CD8-positive, alpha-beta memory T cell (primary cell): ENCODE measurements at places on chromosomes 5 and 9. TPM values are rescaled to one million over a fixed set of nuclear protein-coding genes. Genes with fewer than 3 reads are reported as not detected.

GRCh38 chr5:34620185-34620584 is 35.9 kb upstream of the RAI14 start:
- DNase-seq: no peak

GRCh38 chr5:121949885-121950284 is 11.9 kb upstream of the SRFBP1 start:
- no peak for DNase-seq

- DNase-seq: no peak
Measured at GRCh38 chr5:122311497-122311960, 508 bp upstream of the SNCAIP start.

- DNase-seq: peak; percentile 34
Measured at GRCh38 chr5:149549461-149550267, 1.6 kb downstream of the CSNK1A1 start.

GRCh38 chr5:135498637-135498995 is 37.1 kb downstream of the NEUROG1 start:
- DNase-seq: no peak

GRCh38 chr5:143359869-143360268 is 43.6 kb downstream of the NR3C1 start:
- DNase-seq: no peak

DNA sequence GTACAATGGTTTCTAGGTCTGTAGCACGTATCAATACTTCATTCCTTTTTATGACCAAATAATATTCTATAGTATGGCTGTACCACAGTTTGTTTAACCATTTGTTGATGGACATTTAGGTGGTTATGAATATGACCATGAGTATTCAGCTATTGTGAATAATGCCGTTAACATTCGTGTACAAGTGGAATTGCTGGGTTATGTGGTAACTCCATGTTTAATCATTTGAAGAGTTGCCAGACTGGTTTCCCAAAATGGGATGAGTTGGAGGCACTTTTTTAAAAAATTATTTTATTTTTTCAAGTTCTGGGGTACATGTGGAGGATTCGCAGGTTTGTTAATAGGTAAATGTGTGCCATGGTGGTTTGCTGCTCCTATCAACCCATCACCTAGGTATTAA is 4.6 kb downstream of the SNX2 start:
- no peak for DNase-seq

DNA sequence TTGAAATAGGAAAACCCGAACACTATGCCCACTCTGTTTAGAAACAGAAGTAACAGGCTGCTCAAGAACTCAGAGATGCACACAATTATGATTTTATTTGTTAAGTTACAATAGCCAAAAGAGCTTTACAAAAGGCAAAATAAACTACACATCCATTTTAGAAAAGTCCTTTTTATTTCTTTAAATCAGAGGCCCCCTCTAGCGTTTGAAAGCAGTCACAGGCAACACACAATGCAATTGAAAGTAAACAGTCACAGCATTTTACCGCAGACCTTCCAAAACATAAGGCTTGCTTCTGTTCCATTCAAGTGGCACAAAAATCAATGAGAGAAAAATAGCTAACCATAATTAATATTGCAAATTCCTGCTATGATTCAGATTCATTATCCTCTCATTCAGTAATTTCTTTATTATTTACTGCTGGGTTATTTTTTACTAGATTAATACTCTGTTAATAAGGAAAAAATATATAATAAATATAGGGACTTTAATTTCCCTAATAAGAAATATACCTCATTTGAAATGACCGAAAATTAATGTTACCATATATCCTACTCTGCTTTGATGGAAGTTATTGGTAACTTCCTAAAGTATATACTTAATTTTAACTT is 78.3 kb downstream of the CEP120 start:
- DNase-seq: no peak

DNA sequence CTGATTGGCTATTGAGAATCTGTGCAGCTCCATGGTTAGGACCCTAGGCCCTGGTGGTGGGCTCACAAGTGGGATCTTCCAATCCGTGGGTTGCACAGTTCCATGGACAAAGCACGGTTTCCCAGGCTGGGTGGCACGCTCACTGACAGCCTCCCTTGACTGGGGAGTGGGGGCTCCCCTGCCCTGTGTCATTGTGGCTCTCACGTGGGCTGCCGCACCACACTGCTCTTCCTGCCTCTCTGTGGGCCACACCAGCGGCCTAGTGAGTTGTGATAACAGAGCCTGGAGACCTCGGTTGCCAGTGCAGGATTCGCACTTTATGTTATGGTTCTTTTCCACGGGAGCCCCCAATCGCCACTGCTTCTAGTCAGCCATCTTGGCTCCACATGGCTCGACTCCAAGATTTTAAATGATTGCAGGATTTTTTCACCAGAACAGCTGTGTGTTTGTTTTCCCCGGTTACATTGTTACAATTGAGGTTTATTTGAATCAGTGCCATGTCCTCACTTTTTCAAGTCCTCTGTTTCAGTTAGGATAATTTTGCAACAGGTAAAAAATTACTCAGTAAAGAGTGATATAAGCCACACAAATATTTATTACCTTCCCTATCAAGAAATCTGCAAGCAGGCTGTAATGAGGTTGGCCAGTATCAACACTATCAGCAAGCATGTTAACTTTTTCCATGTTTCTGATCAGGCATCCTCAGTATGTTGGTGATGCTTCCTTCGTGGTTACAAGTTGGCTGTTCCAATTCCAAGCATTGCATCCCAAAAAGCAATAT is 253.8 kb downstream of the ZNF608 start:
- DNase-seq: no peak

DNA sequence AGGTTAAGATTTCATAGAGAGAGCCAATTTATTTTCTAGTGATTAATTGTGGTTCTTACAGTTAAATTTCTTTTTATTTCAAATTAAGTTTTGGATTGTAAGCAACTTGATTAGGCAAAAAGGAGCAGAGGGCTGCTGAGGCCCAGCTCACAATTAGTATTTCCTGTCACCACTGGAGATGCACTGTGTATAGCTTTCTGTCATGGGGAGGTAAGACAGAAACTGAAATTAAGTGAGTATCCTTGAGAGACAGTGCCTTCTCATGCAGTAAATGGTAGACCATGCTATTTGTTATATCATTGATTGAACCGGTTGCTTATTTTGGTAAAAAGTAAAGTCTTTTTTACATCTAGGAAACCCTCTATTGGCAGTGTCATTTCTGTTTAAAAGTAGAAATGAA is 190.7 kb downstream of the CCDC171 start:
- DNase-seq: no peak

GRCh38 chr9:130835441-130836298 is 616 bp downstream of the ABL1 start:
- peak; percentile 9 for DNase-seq

GRCh38 chr5:125310749-125311148 is 564.3 kb upstream of the ZNF608 start:
- DNase-seq: no peak

GRCh38 chr9:112869917-112870316 is 20.8 kb downstream of the SLC46A2 start:
- DNase-seq: no peak

DNA sequence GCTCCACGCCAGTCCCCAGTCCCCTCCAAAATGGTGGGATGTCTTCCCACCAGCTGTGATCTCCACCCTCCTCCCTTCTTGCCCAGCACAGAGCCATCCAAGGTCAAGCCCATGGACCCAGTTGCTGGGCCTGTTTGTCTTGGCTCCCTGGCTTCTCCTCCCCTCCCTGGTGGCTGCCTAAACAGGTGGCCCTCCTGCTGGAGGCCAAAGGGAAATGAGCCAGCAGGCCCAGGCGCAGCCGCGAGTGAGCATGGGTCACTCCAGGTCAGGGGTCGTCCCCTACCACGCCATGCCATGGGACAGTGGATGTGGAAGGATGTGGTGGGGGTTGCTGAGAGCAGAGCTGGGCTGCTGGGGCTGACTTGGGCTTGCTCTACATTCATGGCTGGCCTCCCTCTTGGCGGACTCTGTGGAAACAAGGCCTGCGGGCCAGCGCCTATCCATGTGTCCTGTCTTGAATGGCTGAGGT is 33.6 kb downstream of the COL15A1 start:
- DNase-seq: no peak

GRCh38 chr5:72140711-72141110 is 33.4 kb downstream of the MAP1B start:
- DNase-seq: no peak

DNA sequence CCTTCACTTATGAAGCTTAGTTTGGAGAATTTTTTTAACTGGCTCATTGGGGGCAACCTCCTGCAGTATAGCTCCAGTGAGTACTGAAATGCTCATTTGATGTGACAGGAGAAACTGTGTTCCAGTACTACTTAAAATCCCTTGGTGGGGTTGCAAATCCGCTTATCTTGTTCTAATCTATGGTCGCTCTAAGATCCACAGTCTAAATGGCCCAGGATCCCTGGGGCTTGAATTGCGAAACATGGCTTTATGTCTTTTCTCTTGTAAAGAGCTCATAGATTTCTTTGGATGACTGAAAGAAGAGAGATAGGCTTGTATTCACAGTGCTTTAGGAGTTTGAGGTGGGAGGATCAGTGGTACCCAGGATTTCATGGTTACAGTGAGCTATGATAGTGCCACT is 52.7 kb downstream of the ADAMTSL1 start:
- no peak for DNase-seq

DNA sequence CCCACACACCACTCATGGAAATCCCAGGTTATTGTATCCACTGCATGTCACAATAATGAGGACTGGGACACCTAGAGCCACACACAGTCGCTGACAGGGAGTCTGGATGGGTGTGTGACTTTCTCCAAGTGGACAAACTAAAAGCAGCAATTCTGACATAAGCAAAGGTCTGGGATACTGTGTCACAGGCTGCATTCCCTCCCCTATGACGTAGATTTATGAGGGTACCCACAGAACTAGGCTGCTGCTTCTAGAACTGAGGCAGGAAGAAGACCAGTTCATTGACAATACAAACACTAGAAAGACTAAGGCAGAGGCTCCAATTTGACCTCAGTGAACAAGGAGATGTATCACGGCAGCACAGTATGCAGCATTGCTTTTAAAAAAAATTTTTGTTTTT is 63.6 kb upstream of the TBCA start:
- DNase-seq: no peak

DNA sequence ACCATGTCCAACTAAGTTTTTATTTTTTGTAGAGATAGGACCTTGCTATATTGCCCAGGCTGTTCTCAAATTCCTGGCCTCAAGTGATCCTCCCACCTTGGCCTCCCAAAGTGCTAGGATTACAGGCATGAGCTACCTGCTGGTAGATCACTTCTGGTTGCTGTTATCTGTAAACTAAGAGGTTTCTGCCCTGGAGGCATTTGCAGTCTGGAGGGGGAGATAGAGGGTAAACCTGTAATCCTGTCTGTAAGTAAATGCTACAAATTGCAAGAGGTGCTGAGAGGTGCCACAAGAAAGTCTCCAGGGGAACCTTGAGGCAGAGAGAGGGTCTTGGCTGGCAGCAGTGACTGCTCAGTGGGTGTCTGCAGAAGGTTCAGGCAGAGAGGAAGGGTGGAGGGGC is 29.0 kb upstream of the GGTA1 start:
- no peak for DNase-seq

- DNase-seq: no peak
Measured at GRCh38 chr9:115263371-115264075, 145.6 kb upstream of the TNC start.

DNA sequence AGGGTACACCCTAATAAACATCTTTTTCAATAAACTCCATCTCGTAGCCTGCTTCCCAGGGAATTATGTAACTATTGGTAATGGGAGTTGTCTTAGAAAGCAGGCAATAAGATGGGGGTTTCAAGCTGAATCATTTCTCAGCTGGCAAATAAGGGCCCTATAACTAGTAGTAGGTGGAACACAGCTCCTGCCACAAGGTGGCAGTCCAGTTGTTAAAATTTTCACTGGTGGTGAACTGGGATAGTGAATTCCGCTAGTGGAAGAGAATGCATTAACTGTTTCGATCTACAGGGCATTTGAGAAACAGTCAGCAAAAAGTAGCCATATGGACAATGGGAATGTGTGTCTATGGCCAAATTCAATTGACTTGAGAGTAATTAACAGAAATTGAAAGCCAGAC is 27.7 kb downstream of the PCDHB15 start:
- DNase-seq: no peak

- no peak for DNase-seq
Measured at GRCh38 chr9:76996700-76997099, 22.8 kb upstream of the FOXB2 start.

DNA sequence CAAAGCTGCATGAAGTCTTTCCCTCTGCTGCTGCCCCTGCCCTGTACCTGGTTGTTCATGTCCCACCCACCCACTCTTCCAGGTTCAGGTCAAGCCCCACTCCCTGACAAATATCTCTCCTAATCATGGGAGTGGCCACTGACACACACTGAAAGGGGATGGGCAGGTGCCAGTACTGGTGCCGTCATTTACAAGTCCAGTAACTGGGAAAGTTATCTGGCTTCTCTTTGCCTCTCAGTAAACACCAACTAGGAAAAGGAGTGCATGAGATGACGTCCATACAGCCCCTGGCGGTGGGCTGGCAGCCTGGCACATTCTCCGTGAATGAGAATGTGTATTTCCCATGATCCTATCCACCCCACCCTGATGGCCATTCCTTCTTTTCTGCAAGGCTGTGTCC is 225.2 kb downstream of the FSTL4 start:
- no peak for DNase-seq

DNA sequence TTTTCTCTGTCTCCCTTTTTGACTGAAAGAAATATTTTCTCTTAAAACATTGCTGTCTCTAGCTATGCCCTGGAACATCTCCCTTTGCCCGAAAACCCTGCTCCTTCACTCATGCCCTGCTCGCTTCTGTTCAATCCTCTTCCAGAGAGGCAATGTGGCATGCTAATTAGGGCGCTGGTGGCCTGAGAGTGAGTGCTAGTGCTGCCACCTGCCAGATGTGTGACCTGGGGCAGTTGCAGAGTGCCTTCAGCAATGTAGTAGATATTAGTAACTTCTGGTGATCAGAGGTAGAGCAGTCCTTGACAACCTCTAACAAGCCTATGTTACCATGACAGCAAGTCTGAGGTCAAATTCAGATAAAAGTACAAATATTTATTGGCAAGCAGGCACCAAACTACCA is 119.5 kb upstream of the OSMR start:
- DNase-seq: no peak

DNA sequence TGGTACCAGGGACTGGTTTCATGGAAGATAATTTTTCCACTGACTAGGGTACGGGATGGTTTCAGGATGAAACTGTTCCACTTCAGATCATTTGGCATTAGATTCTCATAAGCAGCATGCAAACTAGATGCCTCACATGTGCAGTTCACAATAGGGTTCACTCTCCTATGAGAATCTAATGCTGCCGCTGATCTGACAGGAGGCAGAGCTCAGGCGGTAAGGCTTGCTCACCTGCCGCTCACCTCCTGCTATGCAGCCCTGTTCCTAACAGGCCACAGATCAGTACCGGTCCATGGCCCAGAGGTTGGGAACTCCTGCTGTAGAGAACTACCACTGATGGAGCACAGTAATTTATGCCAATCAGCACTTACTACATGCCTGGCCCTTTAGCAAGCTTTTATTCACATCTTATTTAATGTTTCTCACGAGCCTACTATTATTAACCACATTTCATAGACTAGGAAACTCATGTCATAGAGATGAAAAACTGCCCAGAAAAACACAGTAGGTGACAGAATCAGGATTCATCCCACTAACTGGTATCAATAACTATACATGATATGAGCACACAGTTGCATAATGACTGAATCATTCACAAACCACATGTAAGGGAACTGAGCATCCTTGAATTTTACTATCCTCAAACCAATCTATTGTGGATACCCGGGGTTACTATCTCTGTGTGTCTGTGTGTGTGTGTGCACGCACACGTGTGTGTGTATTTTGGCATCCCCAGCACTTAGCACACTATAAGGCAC is 46.5 kb downstream of the SVEP1 start:
- no peak for DNase-seq

The MAN2A1 gene
- polyA plus RNA-seq: 28.9 TPM

The TMEM174 gene
- polyA plus RNA-seq: not detected

The PIP5KL1 gene
- polyA plus RNA-seq: 0.89 TPM

The PDE6A gene
- not detected for polyA plus RNA-seq

The DNAH5 gene
- not detected for polyA plus RNA-seq

The TMEM252 gene
- not detected for polyA plus RNA-seq
